Anterior cingulate cortex (tissue), 58 donors: ENCODE measurements at places on chromosomes 16 and 17.

DNA sequence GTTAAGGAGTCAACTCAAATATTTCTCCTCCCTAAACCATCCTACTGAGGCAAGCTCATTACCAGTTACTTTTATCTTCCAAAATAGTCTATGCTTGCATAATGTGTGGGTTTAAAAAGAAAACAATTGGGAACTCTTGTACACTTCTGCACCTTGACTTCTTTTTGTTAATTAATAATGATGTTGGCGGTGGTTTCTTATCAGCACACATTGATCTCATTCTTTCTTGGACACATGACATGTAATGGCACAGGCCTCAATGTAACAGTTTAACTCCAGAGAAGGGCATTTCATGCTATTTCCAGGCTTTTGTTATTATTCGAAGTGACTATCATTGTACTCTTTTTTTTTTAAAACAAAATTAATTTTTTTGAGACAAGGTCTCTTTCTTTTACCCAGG lies 7.8 kb downstream of the PLCG2 start:
- DNase-seq, result no peak

DNA sequence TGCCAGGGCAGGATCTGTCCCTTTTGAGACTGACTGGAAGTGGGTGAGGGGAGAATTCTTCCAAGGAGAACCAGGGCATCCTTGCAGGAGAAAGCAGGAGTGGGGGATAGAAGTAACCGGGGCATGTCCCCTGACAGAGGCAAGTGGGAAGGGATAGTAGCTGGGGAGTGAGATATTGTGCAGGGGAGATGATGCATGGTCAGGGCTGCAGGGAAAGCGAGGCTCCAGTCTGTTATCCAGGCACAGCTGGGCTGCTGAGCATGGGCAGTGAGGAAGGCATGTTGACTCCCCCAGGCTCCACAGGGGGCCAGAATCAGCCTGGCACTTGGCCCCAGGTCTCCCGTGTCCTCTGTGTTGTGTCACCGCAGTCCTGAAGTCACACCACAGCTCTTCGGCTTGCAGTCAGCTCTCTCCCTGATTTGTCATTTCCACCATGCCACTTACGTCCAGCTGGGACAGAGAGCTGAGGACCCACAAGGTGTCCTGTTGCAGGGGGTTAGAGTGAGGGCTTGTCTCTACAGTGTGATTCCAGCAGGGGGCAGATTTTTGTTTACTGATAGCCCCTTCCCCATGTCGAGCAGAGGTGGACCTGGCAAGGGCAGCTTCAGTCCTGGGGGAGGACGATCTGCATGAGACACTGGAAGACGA lies 40.9 kb downstream of the B9D1 start:
- DNase-seq, result no peak

DNA sequence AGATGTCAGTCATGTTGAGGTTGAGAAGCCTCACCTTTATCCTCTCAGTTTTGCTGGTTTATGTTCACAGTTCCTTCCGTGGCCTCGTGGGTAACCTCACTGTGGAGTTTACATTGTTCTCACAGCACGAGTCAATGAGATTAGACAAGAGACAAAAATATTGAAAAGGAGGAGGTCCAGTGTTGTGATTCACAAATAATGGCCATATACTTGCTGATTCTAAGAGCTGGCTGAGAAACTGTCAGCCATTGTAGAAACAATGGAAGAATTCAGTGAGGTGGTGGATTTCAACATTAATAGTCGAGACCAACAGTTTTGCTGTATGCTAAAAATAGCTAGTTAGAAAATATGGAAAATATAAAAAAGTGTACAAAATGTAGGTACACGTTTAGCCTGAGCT lies 176.4 kb upstream of the WSCD1 start:
- DNase-seq, result no peak

- no peak for DNase-seq
Measured at GRCh38 chr16:73326770-73327470, 279.0 kb upstream of the ZFHX3 start.

DNA sequence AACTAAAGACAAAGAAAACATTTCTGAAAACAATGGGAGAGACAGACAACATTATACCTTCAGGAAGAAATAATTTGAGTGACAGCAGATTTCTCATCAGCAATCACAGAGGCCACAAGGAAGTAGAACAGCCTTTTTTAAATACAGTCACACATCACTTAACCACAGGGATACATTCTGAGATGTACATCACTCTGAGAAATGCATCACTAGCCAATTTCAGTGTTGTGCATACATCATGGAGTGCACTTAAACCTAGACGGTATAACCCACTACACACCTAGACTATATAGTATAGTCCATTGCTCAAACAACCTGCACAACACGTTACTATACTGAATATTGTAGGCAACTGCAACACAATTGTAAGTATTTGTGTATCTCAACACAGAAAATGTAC lies 24.9 kb upstream of the ALOX12 start:
- no peak for DNase-seq

DNA sequence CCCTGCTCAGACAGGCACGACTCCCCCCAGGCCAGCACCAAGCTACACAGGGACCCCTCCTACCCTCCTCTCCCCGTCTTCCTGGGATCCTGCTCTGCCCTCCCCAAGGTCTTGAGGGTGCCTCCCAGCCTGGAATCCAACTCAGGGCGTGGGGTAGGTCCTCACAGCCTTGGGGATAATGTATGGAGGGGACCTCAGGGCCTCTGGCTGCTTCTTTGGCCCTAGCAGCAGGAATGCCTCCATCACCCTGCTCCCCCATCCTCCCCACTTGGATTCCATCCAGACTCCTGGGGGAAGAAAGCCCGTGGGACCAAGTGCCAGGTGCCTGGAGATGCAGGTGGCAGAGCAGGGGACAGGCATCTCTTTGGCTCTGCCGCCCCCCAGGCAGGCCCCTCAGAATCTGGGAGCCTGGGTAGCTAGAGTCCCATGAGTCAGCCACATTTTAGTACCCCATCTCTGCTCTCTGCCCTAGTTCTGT lies 10.7 kb upstream of the STAC2 start:
- no peak for DNase-seq

GRCh38 chr16:11121914-11122692 lies 133.9 kb downstream of the SOCS1 start:
- no peak for DNase-seq

GRCh38 chr17:10681866-10682446 lies 15.4 kb downstream of the SCO1 start:
- DNase-seq, result no peak

DNA sequence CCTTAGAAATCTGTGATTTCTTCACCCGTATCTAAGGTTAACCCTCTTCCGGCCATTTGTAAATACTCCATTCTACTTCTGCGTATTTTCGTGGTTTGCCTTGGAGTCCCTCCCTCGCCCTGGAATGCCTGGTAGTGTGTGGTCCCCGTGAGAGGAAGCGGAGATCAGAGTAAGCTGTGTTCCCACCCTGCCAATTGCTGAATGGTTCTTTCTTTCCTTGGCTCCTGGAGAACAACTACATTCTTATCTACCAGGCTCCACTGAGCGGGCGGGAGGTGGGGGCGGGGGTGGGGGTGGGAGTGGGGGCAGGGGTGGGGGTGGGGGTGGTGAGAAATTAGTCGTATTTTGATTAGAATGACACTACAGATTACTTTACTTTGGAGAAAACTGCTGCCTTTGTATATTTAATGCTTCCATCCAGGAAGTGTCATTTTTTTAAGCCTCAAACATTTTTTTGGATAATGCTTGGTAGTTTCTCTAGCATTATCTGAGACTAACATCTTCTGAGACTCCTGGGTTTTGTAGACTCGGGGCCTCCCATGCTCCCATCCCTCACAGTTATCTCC lies 20.9 kb upstream of the FASN start:
- no peak for DNase-seq

DNA sequence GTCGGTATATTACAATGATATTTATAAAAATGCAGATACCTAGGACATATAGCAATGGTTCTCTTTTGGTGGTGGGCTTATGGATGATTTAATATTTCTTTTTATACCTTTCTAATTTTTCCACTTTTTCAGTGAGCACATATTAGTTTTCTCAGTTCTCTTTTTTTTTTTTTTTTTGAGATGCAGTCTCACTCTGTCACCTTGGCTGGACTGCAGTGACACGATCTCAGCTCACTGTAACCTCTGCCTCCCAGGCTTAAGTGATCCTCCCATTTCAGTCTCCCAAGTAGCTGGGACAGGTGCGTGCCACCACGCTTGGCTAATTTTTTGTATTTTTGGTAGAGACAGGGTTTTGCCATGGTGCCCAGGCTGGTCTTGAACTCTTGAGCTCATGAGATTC lies 15.1 kb downstream of the MAP3K14 start:
- no peak for DNase-seq

DNA sequence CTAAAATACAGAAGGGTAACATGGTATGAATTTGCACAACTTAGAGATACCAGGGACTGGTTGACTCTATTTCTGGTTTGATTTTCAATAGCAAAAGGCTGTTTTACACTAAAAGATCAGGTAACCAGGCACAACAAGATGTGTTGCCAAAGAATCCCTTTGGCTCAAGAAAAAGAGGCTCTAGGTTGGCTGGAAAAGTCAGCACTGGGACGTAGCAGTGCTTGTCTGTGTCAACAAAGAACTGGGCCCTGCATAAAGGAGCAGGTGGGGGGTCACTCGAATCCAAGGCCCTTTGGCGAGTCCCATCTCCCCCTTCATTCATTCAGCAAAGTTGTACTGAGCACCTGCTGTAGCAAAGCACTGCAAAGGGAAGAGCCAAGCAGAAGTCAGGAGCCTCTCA lies 18.4 kb downstream of the SDR42E1 start:
- no peak for DNase-seq

GRCh38 chr17:78362671-78363070 lies 2.8 kb upstream of the SOCS3 start:
- DNase-seq, result no peak

DNA sequence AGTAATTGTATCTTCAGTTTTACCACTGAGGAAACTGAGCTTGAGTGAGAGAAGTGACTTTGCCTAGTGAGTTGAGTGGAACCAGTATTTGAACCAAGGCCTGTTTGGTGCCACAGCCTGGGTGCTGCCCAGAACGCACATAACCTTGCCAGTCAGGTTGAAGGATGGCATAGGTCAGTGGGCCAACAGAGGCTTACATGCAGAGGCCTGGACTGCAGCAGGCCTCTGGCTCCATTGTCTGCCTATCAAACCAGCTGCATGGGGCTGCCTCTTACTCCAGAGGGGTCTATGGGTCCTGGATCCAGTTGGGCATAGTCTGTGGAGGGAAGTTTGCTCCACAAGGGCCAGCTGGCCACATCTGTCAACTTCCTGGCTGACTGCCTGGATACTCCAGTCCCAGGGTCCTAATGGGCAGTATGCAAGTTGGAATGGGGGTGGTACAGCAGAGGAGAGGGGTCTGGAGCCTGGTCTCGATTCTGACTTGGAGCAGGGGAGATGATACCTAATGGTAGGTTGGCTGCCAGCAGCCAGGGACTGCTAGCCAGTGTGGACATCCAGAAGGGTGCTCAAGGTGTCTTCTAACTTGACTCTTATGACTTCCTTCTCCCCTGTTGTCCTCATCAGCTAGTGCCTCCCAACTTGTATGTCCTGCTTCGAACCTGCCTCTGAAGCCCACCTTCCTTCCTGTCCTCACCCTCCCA lies 11.1 kb upstream of the RNF112 start:
- DNase-seq, result no peak

DNA sequence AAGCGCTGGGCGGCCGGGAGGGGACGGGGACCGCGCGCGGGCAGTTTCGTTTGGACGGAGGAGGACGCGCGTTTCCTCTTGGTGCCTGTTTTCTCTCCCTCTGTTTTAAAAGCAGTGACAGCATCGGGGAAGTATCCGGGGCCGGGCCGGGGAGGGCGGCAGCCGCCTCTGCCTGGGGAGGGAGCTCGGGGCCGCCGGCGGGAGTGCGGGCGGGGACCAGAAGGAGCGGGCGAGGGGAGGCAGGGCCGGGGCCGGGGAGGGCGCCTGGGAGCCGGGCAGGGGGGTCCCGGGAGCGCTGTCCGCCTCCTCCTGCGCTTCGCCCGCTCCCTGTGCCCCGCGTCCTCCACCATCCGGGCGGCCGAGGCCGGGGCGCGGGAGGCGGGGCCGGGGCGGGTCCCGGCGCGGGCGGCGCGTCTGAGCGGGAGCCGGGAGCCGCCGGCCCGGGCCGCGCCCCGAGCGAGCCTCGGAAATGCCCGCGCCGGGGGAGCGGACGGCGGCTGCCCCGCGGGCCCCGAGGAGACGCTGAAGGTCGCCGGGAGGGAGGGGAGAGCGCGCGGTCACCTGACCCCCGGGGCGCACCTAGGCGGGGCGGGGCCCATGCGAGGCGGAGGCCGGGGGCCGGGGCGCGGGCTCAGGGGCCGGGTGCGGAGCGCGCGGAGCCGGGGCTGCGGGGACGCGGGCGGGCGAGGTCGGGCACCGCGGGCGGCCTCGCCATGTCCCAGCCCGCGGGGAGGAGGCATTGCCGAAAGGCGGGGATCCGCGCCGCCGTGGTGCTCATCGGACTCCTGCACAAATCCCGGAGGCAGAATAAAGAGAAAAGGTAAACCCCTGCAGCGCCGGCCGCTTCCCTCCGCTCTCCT lies 57.3 kb downstream of the RAP1GAP2 start:
- no peak for DNase-seq

GRCh38 chr16:69180011-69180338 lies 7.0 kb upstream of the SNTB2 start:
- no peak for DNase-seq

DNA sequence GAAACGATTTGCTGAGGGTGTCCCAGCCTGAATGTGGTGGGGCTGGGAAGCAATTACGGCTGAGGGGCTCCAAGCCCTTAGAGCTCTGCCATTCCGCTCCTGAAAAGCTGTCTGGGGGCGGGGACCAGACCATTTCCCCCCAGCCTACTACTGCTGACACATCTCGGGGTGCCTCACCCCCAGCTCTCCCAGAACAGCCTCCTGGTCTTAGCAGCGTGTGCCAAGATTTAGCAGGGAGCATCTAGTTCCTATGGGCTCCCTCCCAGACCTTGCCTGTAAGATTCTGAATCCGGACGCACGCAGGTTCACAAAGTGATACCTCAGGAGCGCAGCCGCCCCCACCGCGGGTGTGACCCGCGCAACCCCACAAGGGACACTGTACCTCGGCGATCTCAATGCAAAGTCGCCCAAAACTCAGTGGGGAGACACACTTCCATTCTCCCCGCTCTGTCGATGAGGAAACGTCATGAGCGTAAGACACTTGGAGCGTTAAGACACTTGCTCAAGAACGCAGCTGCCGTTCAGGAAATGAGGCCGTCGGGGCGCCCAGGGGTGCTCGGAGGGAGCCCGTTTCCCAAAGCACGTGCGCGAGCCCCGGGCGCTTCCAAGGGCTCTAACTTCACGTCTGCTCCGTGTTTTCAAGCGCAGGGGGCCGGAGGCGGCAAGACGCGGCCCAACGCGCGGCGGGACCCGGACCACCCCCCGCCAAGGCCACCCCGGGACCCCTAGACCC lies 629 bp downstream of the GEMIN4 start:
- DNase-seq, result no peak

DNA sequence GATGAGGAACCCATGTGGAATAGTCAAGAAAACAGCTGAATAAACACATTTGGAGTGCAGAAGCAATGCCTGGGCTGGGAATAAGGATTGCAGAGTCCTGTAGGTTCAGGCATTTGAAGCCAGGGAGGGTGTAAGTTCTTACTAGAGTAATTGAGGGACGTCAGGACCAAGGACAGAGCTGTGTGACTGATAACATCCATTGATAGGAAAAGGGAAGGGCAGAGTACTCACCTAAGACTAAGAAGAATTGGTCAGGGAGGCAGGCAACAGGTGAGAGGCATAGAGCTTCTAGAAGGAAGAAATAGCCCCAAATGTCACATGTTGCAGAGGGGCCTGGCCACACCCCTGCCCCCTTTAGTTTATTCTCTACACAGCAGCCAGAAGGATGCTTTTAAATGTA lies 79.8 kb upstream of the TMEM132E start:
- no peak for DNase-seq
